Muscle of arm (tissue), 14 donors: ENCODE measurements at places on chromosomes 3 and 15. TPM values are rescaled to one million over a fixed set of nuclear protein-coding genes. Genes with fewer than 3 reads are reported as not detected.

DNA sequence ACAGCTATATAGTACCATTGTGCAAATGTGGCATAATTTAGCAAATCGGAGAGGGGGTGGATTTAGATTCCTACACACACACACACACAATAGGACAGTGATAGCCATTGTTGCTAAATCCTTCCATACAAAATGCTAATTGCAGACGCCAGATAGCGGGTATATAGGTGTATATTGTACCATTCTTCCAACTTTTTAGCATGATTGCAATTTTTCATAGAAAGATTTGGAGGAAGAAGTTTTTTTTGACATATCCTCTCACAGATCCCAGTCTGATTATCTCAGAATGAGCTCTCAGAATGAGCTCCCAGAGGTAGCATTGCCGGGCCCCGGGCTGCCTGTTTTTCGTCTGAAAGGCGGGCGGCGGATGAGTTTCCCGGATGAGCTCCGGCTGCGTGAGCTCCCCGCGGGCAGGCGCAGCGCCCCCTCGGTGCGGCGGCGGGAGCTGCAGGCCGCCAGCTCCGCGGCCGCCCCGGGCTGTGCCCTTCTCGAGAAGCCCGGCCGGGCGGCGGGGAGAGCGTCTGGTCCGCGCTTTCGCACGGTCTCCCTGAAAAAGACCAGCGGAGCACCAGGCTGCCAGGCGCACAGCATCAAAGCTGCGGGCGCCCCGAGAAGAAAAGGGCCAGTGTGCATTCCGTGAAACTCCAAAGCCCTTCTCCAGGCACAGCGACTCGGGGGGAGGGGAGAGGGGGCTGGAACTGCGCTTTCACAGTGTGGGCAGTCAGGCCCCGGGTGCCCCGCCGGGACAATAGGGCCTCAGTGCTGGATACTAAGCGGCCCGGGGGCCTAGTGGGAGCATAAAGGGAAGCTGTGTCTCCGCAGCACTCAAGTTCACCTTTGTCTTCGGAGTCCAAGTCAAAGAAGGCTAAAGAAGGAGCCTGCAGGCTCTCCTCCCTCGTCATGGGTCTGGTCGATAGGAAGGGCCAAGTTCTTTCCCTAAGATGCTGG is 12.0 kb upstream of the SHC4 start:
- DNase-seq, result peak; percentile 78

DNA sequence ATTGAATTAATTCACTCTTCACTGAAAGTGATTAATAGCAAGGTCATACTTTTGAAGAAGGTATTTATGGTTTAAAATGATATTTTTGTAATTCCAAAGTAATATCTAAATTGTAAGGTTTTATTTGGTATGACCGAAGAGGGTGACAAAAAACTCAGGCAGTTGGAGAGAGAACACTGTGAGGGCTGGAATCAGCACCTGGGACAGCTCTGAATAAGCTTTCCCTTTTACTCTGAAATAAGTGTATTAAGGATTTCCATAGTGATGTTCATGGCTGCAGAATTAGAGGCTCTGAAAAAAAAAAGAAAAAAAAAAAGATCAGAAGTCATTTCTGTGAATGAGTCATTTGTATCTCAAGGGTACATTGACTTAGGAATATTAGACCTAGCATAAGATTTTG is 299.5 kb downstream of the IL5RA start:
- peak; percentile 24 for DNase-seq

DNA sequence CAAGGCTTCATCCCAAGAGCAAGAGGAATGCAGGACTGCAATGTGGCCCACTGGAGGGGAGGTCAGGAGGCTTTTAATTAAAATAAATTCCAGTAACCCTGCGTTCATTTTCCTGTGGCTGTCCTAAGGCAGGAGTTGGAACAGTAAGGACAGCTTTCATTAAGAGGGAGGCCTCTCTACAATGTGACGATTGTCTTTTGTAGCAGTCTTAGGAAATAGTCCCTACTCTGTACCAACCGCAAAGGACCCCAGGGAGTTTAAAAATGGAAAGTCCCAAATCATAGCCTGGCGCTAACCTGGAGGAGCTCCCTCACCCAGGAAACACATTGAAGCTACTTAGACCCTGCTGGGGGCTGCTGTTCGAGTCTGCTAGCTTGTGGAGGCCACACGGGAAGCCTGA is 62.8 kb downstream of the SYNM start:
- DNase-seq, result no peak

- DNase-seq, result no peak
Measured at GRCh38 chr3:51887620-51888019, 12.2 kb upstream of the IQCF5 start.

DNA sequence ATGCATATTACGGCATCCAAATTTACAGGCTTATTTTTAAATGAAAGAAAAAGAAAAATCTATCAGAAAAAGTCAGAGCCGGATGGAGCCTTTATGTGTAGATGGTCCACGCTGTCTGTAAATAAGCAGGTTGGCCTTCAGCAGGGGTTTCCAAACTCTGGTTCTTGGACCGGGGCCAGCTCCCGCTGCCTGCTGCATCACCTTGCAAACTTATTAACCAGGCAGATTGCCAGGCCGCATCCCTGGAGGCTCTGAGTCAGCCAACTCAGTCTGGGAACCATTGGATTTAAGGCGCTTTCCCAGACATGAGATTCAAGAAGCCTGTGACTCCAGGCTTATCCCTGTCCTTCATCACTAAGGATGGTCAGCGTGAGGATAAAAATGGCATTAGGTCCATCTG is 212.4 kb downstream of the OPA1 start:
- DNase-seq, result peak; percentile 73

DNA sequence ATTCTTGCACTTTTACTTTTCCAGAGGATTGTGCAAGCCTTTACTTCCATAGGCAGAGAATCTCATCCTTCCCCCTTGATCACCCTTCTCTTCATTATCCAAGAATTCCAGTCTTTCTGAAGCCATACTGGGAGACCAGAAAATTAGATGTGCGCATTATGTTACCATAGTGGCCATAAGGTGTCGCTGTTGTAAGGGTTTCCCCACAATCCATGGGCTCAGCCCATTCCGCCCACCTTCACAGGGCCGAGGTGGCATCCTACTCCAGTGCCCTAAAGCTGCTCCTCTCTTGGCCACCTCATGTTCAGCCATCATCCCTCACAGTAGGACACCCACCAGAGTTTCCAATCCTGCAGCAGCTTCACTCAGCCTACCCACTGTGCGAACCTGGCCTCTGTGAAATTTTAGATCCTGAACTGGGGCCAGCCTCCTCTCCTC is 35.0 kb downstream of the CTSH start:
- no peak for DNase-seq

DNA sequence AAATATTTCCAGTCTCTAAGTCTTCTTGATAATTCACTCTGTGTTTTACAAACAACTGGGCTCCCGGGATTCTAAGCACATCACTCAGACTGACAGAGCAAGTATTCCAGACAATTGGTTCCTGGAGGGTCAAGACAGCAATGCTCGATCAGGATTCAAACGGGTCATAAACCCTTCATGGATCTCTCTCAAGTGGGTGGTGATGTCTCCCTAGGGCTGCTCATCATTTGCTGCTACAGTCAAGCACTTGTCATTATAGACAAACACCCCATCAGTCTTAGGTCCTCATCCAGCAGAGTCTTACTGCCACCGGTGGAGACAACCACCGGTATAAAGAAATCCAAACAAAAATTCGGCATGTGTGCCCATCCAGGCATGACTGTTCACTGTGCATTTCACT is 921.1 kb downstream of the FHIT start:
- no peak for DNase-seq

DNA sequence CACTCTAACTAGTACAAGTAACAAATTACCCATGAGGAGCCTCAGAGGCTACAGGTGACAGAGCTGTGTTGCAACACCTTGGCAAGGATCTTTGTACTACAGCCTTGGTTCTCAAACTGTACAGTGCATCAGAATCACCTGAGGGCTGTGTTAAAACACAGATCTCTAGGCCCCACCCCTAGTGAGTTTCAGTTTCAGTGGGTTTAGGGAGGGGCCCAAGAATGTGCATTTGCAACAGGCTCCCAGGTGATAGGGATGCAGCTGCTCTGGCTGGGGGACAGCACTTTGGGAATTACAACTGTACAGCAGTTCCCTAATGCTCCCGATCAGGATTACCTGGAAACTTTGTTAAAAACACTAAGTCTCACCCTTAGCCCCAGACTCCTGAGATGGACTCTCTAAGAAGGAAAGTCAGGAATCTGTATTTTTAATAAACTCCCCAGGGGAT is 66.1 kb upstream of the NR2F2 start:
- no peak for DNase-seq

GRCh38 chr15:70376929-70377691 is 279.4 kb upstream of the TLE3 start:
- DNase-seq, result peak; percentile 27

- no peak for DNase-seq
Measured at GRCh38 chr15:80727196-80727595, 32.1 kb downstream of the ABHD17C start.

The GXYLT2 gene
- polyA plus RNA-seq, result 37.3 TPM

The NRG4 gene
- polyA plus RNA-seq, result 0.45 TPM

The SELENOT gene
- 41.9 TPM for polyA plus RNA-seq
